Activated T-helper 1 cell treated with anti-CD3 and anti-CD28 coated beads, Interleukin-2, amount 50 U/mL, for 16 hours (primary cell): ENCODE measurements at places on chromosomes 5 and 9.
A peak's percentile ranks its signal among the peaks of the same experiment; 100 is the strongest.

- DNase-seq, result no peak
Observed at GRCh38 chr9:79061752-79062616, 509.8 kb upstream of the TLE4 start.

GRCh38 chr9:79471580-79472543 lies 99.9 kb upstream of the TLE4 start:
- DNase-seq, result no peak

DNA sequence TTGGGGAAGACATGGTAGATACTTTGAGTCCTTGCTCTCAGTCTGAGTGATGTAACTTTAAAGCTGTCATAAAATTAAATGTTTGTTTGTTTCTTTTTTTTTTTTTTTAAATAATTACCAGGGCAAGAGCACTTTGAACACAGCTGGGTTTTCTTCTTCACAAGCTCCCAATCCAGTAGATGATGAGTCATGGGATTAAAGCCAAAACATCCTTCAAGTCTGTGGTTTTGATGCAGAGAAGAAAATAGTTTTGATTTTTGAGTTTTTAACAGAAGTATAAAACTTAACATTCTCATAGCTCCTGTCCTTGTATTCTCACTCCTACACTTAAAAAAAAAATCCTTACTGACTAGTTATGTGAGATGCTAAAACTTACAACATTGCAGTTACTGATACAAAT lies 34.8 kb upstream of the IL31RA start:
- DNase-seq, result no peak

DNA sequence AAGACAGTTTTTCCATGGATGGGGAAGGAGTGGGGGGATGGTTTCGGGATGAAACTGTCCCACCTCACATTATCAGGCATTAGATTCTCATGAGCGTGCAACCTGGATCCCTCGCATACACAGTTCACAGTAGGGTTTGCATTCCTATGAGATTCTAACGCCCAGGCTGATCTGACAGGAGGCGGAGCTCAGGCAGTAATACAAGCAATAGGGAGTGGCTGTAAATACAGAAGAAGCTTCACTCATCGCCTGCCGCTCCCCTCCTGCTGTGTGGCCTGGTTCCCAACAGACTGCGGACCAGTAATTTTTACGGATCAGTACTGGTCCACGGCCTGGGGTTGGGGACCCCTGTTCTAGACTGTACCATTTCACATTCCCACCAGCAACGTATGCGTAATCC lies 68.3 kb upstream of the OTULINL start:
- DNase-seq, result no peak

DNA sequence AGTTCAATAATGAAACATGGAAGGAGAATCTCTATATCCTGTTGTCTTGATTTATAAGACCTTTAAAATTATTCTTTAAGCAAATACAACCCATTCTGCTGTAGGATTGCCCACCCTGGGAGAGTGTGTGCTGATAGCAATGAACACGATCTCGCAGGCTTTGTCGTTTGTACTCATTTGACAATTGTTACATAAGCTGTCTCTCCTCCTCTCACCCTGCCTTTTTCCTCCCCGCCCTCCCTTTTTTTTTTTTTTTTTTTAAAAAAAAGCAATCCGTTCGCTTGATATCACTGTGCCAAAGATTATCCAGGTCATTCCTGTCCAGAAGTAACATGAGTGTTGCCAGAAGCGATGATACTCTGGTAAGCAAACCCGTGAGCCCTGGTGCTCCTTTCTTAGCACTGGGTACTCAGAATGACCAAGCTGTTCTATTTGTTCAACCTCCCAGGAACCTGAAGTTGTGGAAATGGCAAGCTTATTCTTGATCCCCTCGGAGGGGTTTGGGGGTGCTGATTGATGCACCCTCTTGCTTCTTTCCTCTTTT lies 82.7 kb upstream of the CTSL start:
- DNase-seq, result no peak

GRCh38 chr9:23160952-23161469 lies 665.0 kb downstream of the ELAVL2 start:
- DNase-seq, result no peak

DNA sequence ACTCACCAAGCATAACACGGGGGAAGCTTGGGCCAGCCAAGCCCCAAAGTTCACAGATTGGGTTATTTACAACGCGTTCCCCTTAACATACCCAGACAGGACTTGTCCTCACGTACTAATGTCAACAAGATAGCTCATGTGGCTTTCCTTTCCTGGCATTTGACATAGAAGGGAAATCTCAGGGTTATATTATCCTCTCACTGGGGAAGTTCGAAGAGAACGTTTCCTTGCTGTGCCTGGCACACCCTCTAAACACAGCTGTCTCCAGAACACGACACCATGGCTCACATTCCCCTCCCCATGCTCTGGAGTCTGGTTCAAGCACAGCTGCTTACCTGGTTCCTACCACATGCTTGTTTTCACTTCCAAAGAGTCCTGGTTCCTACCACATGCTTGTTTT lies 46.8 kb upstream of the OTULINL start:
- DNase-seq, result no peak

- no peak for DNase-seq
Observed at GRCh38 chr9:16386007-16386826, 484.3 kb downstream of the BNC2 start.

- DNase-seq, result no peak
Observed at GRCh38 chr5:173746047-173746646, 129.7 kb upstream of the BOD1 start.

DNA sequence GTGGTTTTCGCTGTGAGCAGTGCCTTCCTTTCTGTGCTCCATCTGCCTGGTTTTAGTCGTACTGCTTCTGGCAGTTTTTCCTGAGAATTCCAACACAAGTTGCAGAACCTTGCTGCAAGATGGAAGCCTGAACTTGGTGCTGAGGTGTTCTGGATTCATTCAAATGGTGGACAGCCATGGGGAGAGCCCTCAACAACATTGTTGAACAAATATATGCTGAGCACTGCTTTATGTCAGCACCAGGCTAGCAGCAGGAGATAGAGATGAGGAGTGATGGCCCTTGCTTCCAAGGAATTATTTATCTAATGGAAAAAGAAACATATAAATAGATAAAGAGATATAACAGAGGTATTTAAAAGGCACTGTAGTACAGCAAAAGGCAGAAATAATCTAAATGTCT lies 7.3 kb upstream of the RPS6 start:
- DNase-seq, result no peak

GRCh38 chr9:3238236-3238635 lies 287.6 kb downstream of the RFX3 start:
- no peak for DNase-seq

DNA sequence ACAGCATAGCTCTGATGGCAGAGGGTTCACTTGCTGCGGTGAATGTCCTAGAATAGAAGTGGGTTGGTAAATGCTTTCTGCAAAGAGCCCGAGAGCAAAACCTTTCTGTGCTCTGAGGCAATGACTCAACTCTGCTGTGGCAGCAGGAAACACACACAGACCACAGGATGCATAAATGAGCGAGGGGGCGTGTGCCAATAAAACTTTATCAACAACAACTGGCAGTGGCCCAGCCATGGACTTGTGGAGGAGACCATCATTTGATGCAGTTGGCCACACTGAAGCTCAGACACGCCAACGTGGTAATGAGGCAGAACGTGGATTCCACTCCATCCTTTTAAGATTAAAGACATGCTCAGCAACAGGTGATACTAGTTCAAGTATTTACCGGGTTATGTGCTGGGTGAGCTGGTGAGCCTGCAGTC lies 6.8 kb downstream of the MRPL36 start:
- DNase-seq, result peak; percentile 43

DNA sequence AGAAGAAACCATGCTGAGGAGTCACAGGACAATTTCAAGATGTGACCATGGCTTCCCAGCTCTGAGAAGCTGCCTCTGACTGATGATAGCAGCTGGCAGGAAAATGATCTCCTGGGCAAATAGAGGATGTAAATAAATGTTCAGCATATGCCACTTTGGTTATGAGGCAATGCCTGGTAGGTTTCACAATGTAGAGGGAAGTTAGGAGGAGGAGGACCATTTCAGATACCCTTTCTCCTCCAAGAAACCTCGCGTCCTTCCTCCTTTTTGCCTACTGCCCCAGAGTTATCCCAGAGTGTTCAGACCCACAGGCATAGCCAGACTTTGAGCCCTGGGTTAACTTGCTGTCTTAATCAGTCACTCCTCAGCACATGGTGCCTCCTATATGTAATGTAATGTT lies 541.6 kb upstream of the DAP start:
- no peak for DNase-seq

- no peak for DNase-seq
Observed at GRCh38 chr5:115267617-115268016, 4.9 kb upstream of the PGGT1B start.

DNA sequence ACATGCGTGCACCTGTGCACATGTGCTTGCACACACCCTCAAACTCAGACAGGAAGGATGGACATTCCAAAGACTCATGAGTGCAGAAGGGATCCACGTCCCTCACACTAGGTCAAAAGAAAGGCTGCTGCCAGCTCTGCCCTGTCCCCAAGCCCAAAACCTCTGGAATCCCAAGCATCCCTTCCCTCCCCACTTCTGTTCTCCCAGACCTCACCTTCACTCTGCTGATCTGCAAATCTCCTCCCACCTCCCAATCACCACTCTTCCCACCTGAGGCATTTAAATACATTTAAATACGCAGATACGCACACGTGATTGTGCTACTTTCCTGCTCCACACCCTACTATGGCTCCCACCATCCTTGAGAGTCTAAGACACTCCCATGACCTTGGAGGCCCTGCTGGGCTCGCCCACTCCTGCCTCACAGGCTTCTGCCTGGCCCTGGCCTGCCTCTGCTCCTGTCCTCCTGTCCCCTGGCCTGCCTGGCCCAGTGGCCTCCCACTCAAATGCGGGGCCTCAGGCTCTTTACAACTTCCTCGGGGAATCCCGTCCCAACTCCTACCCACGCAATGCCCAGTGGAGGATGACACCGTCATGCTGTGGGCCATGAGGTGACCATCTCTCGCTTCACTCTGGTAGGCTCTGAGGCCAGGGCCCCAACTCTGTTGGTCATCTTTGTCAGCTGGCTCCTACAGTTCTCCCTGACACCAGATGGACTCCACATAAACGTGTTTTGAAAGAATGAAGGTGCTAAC lies 478.4 kb upstream of the DAP start:
- DNase-seq, result no peak

DNA sequence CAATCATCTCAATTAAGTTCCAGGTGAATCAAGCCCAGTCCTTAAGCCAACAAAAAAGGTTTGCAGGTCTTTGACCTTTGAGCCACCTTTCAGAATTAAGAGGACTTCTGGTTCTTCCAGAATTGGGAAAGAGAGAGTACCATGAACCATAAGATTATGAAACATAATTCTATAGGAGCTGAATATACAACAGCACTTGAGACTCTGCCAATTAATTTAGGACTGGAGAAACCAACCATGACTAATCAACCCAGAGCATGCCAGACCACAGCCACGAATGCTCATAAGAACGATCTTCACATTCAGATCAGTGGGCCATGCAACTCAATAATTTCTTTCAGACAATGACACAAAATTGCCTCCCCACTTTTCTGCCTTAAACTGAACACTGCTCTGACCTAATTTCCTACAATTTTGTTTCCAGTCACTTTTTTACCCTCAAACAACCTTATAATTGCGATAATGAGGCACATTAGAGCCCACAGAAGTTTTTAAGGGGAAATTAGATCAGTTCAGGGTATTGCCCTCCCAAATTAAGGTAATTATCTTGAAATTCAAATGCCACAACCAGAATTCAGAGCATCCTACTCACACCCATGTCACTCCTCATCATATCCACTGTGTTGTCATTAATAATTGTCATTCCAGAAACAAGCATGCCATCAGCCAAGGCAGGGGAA lies 213.4 kb downstream of the ATPSCKMT start:
- no peak for DNase-seq

DNA sequence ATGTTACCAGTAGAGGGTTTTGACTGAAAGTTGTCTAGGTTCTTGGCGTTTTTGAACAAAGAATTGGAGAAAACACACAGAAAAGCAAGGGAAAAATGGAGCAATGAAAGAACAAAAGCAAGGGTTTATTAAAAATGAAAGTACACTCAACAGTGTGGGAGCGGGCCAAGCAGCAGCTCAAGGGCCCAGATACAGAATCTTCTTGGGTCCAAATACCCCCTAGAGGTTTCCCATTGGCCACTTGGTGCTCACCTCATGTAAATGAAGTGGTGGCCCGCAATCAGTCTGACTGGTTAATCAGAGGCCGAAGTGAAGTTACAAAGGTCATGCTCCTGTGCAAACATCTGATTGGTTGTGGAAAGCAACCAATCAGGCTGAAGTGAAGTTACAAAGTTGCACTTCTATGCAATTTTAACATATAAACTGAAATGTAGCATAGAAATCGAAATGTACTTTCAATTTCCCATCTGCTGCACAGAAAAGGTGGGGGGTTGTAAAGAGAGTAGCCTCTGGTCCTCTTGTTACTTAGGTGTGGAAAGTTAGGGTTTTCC lies 1.9 kb upstream of the GM2A start:
- peak; percentile 9 for DNase-seq

GRCh38 chr5:81850501-81851357 lies 99.8 kb upstream of the SSBP2 start:
- DNase-seq, result no peak

- DNase-seq, result no peak
Observed at GRCh38 chr5:172707285-172708182, 63.5 kb downstream of the DUSP1 start.

DNA sequence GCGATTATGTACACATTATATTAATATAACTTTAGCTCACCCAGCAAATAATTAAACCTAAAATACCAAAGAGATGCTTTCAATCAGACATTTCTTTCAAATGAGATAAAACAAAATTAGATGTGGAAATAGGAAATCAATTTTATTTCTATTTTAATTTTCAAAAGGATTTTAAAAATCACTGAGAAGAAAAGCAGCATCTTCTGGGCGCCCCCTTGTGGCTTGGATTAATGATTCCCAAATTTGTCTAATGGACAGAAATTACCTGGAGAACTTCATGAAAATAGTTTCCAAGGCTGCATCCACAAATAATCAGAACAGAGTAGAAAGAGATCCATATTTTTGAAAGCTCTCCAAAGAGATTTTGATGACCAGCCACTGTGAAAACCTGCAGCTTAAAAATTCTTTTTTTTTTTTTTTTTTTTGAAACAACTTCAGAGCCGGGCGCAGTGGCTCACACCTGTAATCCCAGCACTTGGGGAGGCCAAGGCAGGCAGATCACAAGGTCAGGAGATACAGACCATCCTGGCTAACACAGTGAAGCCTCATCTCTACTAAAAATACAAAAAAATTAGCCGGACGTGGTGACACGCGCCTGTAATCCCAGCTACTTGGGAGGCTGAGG lies 50.9 kb upstream of the CEMIP2 start:
- DNase-seq, result no peak

DNA sequence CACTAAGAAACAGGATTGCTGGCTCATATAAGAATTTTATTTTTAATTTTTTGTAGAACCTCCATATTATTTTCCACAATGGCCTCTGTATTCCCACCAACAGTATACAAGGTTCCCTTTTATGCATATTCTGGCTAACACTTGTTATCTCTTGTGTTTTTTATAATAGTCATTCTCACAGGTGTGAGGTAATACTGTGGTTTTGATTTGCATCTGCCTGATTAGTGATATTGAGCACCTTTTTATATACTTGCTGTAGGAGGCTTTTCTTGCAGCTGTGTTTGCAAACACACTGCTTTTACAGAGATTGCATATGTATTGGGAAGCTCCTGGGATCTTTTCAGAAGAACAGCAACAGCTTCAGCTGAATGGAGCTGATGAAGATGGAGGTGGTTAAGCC lies 164.8 kb downstream of the DEPDC1B start:
- no peak for DNase-seq
